Spleen (tissue), 13 donors: ENCODE measurements at places on chromosomes 13 and 19. TPM values are rescaled to one million over a fixed set of nuclear protein-coding genes. Genes with fewer than 3 reads are reported as not detected.

SH2D3A gene
- total RNA-seq: 11.8 TPM

ZNF441 gene
- 8.0 TPM for total RNA-seq

NLRP5 gene
- total RNA-seq: not detected

NCAN gene
- not detected for total RNA-seq

DNA sequence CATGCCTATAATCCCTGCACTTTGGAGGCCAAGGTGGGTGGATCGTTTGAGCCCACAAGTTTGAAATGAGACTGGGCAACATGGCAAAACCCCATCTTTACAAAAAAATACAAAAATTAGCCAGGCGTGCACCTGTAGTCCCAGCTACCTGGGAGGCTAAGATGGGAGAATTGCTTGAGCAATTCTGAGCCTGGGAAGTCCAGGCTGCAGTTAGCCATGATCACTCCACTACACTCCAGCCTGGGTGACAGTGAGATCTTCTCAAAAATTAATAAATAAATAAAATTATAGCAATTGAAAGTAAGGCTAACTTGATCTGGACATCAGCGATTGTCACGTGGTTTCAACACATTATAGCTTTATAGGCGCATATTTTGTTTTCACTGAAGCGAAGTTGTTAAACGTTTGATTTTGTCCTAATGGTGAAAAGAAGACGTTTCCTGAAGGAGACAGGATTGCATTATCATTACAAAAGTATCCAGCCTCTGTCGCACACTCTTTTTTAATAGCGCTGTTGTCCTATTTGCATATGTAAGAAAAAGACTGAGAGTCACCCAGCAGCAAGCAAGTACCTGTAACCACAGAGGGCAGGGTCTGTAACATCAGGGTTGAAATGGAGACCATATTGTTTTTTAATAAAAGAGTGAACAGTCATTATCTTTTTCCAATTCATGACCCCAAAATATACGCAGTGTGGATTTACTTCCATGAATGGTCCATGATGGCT is 335.7 kb downstream of the DCT start:
- no peak overlapping the region for H3K27ac ChIP-seq
- no peaks in the 10 kb centered on the region for H3K4me1 ChIP-seq
- no peaks in the 10 kb centered on the region for H3K27me3 ChIP-seq
- no peak overlapping the region for H3K4me3 ChIP-seq
- no peak for DNase-seq
- H3K36me3 ChIP-seq: no peaks in the 10 kb centered on the region

DNA sequence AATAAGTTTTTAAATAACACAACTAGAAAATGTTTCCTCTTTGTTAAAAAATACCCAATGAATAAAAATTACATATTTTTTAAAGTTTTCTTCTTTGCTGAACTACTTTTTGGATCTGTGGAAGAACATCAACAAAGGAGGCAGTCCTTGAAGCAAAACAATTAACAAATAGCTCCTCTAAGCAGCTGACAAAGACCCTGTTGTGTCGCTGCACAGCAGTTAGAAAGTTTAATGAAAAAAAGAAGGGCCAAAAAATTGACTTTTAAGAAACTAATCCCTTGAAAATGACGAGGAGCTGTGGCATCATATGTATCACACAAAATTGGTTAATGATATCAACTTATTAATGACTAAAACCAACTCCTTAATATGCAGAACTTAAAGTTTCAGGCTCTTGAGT is 72.1 kb downstream of the SLITRK1 start:
- H3K27ac ChIP-seq: no peak overlapping the region
- no peak overlapping the region for H3K4me3 ChIP-seq
- no peaks in the 10 kb centered on the region for H3K27me3 ChIP-seq
- no peak for DNase-seq

DNA sequence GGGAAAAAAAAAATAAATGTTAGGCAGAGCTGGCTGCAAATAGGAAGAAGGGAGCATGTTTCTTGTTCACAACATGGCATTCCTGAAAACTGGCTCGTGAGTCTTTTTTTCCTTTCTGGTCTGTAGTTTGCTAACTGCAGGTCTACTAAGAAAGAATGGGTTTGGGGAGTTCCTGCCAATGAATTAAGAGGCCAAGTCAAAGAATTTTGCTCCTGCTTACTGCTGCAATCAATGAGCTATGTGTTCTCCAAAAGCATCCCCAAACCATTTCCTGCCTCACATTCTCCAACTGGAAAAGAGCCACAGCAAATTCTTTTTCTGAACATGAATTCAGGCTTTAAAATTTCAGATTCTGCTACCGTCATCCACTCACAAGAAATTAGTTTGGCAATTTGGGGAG is 88.6 kb downstream of the DCT start:
- H3K27ac ChIP-seq: no peak overlapping the region
- H3K4me1 ChIP-seq: no peaks in the 10 kb centered on the region
- no peak for DNase-seq
- H3K4me3 ChIP-seq: no peak overlapping the region
- H3K36me3 ChIP-seq: no peaks in the 10 kb centered on the region

GRCh38 chr13:45180713-45181601 is 19.9 kb downstream of the KCTD4 start:
- H3K27me3 ChIP-seq: no peaks in the 10 kb centered on the region
- no peaks in the 10 kb centered on the region for H3K4me1 ChIP-seq
- no peak for DNase-seq
- H3K27ac ChIP-seq: no peak overlapping the region

GRCh38 chr19:37699057-37699456 is 20.5 kb downstream of the ZNF607 start:
- no peaks in the 10 kb centered on the region for H3K4me1 ChIP-seq
- no peaks in the 10 kb centered on the region for H3K27me3 ChIP-seq
- no peak overlapping the region for H3K27ac ChIP-seq
- H3K36me3 ChIP-seq: no peaks in the 10 kb centered on the region
- DNase-seq: no peak
